Ovary (tissue), 10 donors: ENCODE measurements at places on chromosomes 7 and 10. TPM values are rescaled to one million over a fixed set of nuclear protein-coding genes. Genes with fewer than 3 reads are reported as not detected.

The ZNF488 gene
- 0.57 TPM for total RNA-seq

GRCh38 chr7:31751726-31752125, 64.7 kb downstream of the PPP1R17 start:
- DNase-seq, result no peak

GRCh38 chr7:106779877-106780276, 85.2 kb upstream of the PIK3CG start:
- DNase-seq, result no peak

- no peak for DNase-seq
Measured at GRCh38 chr10:21479570-21480315, 45.7 kb downstream of the SKIDA1 start.

DNA sequence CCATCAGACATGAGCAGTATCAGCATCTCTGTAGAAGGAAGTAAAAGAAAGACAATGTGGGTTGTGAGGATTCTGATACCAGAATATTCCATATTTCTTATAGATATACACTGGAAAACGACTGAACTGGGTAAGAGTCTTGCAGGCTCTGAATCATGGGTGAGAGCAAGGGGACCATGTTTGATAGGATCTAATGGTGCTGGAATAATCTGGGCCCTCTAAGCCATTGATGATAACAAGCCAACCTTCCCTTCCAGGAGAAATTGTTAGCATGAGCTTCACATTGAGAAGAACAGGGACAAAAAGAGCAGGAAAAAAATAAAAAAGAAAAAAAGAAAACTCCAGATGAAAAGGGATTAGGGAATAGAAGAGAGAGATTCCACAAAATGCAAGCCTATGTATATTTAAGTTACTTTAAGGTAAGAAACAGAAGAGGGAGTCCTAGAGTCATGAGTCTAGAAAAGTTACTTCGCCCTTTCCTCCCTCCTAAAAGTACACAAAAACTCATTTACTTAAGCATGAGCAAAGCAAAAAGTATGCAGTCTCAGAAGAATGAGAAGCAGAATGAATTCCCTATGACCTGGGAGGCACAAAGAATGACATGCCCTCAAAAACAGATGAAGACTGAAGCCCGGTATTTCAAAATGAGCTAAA, 181.9 kb downstream of the TMEM26 start:
- no peak for DNase-seq

- no peak for DNase-seq
Measured at GRCh38 chr10:97868134-97868685, 18.6 kb downstream of the GOLGA7B start.

The PRTFDC1 gene
- total RNA-seq, result 14.6 TPM

The SYT15B gene
- total RNA-seq, result 0.33 TPM

DNA sequence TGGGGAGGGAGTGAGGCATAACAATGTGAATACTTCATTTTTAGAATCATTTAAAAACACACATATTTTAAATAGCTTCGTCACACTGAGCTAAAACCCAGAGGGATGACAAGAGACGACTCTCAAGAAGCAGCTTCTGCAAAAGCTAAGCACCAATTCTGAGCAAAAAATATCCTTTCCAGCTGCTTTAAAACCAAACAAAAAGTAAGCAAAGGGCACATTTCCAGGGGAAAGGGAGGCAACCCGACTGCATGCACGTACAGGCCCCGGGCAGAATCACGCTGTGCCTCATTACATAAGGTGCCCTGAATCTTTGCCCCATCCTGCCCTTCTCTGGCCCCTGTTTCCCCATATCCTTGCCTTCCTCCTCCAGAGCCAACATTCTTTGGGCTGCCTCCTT, 78.4 kb downstream of the DGKI start:
- no peak for DNase-seq

The HMX2 gene
- not detected for total RNA-seq

DNA sequence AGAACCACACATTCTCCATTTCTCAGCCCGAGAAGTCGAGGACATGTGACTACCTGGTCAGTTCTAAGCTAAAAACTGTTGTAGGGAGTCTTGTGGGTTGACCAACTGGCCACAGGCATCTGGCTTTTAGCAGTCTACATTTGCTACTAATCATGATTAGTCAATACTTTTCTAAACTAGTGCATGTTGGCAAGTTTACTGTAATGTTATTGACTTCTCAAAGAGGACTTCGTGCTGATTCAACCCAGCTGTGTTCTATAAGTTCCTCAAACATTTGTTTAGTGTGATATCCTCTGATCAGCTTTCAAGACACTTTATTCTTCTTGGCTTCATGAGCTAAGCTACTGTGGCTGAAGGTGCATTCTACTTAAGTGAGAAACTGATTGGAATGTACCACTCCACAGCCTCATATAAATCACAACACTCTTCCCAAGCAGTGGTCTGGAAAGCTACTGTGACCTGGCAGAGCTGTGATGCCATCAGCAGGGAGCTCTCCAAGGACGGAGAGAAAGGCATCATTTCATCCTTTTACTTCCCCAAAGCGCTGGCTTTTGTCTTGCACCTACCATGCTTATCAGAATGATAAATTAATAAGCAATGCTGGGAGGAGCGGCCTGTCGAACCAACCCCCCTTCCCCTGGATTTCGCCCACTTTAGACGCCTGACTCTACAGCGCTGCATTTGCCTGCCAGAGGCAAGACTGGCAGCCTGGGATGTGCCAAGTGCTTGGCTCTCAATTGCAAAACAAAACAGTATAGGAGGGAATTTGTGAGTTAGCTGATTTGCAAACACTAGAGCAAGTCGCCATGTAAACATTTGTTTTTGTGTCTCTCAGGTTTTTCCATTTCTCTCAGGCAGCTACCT, 206.7 kb upstream of the PLXNA4 start:
- DNase-seq, result no peak

The SFTPA2 gene
- 9.1 TPM for total RNA-seq

GRCh38 chr7:157722137-157723060, 385.6 kb downstream of the DNAJB6 start:
- no peak for DNase-seq
